ENCODE measurements at places on chromosomes 1 and 21.
A peak's percentile ranks its signal among the peaks of the same experiment; 100 is the strongest.

GRCh38 chr1:197915862-197916499 is 1.2 kb upstream of the LHX9 start:
- DNase-seq = peak; percentile 75

DNA sequence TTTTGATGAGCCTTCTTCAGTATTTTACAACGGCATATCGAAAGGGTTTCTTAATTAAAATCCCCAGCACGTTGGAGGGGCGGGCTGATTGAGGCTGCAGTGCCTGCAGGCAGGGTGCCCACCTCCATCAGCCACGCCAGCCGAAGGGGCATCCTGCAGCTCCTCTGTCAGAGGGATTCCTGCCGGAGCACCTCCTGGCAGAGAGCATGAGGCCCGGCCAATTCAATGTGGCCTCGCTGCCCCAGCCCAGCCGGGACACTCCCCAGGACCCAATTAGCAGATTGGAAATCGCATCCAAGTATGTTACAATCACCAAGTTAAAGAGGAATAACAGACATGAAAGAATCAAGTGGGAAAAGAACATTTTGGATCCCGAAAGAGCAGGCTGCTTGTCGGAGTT is 216.6 kb downstream of the ST6GALNAC3 start:
- no peak for DNase-seq

DNA sequence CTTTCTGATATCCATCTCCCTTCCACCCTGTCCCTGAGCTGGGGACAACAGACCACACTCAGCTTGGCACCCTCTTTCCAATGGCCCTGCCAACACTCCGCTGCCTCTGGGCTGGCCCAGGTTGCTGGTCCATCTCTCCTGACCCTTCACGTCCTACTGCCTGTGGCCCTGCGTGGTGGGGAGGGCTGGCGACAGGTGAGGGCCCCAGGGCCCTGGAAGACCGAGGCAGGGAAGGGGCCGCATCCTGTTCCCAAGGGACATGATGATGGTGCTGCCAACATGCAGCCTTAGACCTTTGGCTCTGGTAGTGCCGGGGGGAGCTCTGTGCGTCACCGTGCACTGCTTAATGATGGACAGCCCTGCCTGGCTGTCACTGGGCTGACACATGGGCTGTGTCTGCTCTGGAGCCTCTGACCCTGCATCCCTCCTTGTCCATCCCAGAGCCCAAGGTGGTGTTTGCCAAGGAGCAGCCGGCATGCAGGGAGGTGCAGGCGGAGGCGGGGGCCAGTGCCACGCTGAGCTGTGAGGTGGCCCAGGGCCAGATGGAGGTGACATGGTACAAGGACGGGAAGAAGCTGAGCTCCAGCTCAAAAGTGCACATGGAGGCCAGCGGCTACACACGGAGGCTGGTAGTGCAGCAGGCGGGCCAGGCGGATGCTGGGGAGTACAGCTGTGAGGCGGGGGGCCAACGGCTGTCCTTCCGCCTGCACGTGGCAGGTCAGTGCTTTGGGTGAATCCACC is 65.2 kb downstream of the OBSCN start:
- DNase-seq = no peak

GRCh38 chr1:190439447-190439846 is 38.2 kb downstream of the BRINP3 start:
- no peak for DNase-seq

GRCh38 chr1:204205486-204205885 is 8.3 kb downstream of the GOLT1A start:
- DNase-seq = no peak

DNA sequence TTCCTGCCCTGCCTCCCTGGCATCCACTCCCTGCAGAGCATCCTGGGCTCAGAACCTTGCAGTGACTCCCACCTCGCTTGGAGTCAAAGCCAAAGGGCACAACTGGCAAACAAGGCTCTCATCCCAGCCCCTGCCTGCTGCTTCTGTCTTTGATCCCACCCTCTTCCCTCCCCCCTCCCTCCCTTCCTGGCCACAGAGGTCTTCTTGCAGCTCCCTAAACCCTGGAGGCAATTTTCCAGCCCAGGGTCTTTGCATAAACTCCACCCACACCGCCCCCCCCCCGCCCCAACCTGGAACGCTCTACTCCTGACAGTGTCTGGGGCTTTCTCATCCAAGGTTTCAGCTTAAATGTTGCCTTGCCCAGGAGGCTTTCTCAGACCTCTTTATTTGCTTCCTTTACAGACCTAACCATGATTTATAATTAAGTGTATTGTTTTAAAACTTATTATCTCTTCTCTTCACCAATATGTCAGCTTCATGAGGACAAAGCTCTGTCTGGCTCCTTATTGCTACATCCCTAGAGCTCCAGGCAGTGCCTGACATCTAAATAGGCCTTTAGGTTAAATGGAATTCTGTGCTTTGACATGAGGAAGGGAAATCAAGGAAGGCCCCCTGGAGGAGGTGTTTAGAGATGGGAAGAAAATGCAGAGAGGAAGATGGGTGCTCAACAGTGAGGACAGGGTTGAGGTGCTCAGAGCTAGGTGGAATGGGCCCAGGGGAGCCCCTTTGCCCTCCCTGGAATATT is 37.7 kb upstream of the PADI1 start:
- no peak for DNase-seq

DNA sequence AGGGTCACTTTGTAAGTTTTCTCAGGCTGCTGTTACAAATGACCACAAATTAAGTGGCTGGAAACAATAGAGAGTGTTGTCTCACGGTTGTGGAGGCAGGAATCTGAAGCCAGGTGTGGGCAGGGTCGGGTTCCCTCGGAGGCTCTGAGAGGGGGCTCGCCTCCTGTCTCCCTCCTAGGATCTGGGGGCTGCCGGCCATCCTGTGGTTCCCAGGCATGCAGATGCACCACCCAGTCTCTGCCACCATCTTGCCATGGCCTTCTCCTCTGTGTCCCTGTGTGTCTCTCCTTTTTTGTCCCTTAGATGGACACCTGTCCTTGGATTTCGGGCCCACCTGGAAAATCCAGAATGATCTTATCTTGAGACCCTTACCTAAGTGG is 4.8 kb downstream of the TP73 start:
- DNase-seq = no peak

GRCh38 chr1:98398649-98399048 is 262.9 kb upstream of the SNX7 start:
- no peak for DNase-seq

GRCh38 chr1:24964811-24965570 is 34.9 kb upstream of the RUNX3 start:
- DNase-seq = peak; percentile 49

DNA sequence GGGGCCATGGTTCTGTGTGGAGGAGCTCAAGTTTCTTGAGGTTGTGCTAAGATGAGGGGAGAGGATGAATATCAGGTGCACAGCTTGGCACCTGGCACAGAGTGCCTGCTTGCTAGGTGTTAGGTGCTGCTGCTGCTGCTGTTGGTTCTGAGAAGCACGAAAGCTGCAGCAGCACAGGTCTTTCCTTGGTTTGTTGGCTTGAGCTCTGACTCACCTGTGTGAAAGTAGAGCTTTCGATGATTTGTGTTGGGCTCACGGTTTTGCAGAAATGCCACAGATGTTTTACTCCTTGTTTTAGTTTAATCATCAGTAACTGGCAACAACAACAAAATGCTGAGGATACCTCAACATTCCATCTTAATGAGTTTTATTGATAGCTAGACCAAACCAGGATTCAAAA is 221.6 kb downstream of the BRINP2 start:
- no peak for DNase-seq

DNA sequence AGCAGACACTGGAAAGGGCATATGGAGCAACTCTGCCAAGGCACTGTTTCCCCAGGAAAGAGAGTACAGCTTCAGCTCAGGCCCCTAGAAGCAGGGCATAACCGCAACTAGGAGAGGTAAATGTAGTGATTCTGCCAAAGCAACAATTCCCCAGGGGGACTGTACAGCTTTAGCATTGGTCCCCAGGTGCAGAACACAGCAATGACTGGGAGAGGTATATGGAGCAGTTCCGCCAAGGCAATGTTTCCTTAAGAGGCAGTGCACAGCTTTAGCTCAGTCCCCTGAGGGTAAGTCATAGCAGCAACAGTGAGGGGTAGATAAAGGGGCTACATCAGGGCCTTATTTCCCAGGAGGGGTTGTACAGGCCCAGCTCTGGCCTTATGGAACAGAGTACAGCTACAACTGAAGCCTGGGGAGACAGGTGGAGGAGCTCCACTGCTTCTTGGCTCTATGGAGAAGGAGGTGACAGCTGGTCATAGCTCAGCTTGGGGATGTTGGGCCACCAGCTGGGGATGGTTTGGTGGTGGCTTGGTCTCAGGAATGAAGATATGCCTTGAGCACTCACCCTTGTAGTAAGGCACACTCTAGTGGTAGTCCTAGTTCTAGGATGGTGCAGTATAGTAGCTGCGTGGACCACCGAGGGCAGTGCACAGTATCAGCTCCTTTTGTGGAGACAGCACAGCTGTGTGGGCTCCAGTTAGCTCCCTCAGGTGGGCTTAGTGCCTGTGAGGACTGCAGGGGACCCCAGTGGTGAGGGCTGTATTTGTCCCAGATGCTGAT is 582.7 kb downstream of the PTPRC start:
- no peak for DNase-seq

DNA sequence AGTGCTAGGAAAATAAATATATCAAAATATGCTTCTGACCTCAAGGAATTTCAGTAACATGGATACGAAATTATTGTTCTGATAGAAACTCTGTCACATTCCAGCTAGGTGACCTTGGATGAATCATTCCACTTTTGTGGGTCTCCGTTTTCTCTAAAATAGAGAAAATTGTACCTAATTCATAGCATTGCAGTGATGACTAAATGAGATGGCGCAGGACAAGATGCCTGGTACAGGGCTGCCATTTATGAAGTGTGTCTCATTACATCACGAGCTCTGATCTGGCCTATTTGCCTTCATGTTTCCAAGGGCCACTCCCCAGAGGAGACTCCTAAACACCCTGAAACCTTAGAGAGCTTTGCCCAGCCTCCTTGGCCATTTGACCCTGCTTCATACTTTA is 480.0 kb upstream of the USP24 start:
- no peak for DNase-seq

DNA sequence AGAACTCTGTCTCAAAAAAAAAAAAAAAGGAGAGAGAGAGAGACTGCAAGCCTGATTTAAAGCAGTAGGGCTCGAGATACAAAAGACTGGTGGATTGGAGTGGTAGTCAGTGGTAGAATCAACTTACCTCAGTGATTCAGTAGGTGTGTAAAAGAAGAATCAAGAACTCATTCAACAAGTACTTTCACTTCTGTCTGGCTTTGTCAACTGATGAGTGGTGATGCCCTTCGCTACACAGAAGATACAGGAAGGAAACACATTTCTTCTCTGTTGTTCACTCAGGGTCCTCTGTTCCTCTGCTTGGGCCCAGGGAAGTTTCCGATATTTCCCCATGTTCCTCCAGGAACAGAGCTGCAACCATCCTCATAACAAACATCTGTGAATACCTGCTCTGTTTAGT is 68.6 kb upstream of the COG2 start:
- no peak for DNase-seq

- no peak for DNase-seq
Measured at GRCh38 chr21:42661688-42662429, 8.4 kb downstream of the PDE9A start.

- peak; percentile 47 for DNase-seq
Measured at GRCh38 chr1:2379733-2380404, 11.5 kb downstream of the MORN1 start.

Measured in RWPE2 (cell line).